GM03348 (cell line): ENCODE measurements at places on chromosomes 16 and 17.

DNA sequence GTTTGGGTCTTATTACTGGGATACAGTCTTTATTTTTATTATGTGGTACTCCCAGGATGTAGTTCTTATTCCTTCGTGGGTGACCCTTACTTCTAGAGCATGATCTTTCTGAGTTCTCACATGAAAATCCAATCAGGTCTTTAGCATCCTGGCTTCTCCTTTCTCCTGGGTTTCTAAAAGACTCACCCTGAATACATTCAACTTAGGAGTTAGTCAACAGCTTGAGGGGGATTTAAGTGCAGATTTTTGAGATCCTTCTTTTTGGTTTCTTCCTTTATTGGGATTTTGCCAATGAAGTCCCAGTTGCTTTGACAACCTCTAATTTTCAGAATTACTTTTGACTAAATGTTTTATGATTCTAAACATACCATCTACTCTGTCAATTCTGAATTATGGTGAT lies 68.2 kb downstream of the SIAH1 start:
- no peak for DNase-seq

DNA sequence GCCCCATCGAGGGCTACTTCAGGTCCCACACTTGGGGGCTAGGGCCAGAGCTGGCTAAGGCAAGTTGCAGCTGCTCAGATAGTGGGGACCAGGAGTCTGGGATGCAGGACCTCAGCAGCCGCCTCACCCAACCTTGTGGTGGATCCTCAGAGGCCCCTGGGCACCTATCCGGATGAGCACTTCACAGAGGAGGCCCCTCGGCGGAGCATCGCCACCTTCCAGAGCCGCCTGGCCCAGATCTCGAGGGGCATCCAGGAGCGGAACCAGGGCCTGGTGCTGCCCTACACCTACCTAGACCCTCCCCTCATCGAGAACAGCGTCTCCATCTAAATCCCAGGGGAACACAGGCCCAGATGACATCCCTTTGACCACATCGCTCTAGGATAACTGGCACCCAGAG lies 9.4 kb downstream of the ALOX15B start:
- DNase-seq = no peak

- peak; percentile 85 for DNase-seq
These were observed 59.0 kb downstream of the TANGO6 start for GRCh38 chr16:68902003-68902968.

DNA sequence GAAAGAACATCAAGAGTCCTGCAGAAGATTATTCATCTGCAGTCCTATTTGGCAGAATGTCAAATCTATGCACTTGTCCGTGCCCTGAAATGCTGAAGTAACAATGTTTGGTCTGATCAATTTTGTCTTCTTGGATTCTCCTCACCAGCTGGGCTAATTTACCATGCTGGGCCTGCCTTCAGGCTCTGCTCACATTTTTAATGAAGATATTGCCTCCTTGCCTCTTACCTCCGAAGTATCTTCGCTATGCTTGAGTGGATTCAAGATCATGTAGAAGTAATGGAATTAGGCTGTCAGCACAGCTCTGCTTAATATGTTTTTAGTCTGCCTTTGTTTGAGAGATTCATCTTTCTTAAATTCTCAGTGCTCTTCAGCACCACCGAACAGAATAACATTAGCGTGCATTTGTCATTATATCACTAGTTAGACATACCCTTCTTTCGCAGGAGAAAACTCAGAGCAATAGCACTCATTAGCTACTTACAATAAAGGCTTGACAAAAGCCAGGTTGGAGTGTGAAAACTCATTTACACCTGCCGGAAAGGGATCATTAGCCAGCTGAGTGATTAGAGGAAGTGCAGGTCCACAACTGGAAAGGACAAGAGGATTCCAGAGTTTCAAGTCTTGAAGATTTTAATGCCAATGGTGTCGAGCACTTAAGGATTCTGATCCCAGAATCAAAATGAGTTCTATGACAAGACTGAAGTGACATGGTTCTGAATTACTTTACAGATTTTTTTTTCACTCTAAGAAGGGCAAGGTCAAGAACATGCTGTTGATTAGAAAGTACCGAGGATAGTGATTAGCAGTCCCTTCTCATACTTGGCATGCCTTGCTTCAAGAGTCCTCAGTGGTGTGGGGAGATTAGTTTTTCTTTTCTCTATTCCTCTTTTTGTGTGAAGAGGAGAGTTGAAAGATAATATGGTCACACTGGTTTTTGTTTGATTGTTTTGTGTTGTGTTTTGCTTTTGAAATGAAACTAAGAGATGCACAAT lies 405.6 kb upstream of the TOM1L1 start:
- no peak for DNase-seq

- DNase-seq = peak; percentile 89
These were observed 18.8 kb downstream of the ALOX15B start for GRCh38 chr17:8057691-8058114.
